ENCODE measurements at places on chromosomes 3 and 15. TPM values are rescaled to one million over a fixed set of nuclear protein-coding genes. Genes with fewer than 3 reads are reported as not detected.

DNA sequence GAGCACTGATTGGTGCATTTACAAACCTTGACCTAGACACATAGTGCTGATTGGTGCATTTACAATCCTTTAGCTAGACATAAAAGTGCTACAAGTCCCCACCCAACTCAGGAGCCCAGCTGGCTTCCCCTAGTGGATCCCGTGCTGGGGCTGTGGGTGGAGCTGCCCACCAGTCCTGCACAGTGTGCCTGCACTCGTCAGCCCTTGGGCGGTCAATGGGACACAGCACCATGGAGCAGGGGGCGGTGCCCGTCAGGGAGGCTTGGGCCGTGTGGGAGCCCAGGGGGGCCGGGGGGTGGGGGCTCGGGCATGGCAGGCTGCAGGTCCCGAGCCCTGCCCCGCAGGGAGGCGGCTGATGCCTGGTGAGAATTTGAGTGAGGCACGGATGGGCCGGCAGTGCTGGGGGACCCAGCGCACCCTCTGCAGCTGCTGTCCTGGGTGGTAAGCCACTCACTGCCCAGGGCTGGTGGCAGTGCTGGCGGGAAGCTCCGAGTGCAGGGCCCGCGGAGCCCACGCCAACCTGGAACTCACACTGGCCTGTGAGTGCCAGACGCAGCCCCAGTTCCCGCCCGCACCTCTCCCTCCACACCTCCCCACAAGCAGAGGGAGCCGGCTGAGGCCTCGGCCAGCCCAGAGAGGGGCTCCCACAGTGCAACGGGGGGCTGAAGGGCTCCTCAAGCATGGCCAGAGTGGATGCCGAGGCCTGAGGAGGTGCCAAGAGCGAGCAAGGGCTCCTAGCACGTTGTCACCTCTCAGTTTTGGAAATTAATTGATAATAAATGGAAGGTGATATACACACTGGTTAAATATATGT, 207.7 kb downstream of the RAP2B start:
- no peak for DNase-seq
- H3K4me1 ChIP-seq: peaks cover 8% of the 10 kb centered on the region
- no peaks in the 10 kb centered on the region for H3K36me3 ChIP-seq
- no peak overlapping the region for H3K4me3 ChIP-seq
- no peaks in the 10 kb centered on the region for H3K27me3 ChIP-seq
- H3K27ac ChIP-seq: no peak overlapping the region

DNA sequence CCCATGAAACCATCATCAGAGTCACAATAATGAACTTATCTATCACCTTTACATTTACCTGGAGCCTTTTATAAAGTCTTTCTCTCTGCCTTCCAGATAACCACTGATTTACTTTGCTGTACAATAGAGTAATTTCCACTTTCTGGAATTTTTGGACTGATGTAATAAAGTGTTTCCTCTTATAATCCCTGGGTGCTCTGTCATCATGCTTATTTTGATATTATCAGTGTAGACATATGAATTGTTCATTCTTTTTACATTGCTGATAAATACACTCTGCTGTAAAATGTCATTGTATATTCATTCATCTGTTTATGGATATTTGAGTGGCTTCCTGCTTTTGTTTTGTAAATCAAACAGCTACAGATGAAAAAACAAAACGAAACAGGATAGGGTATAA, 27.0 kb upstream of the IREB2 start:
- no peak overlapping the region for H3K4me3 ChIP-seq
- no peak overlapping the region for H3K27ac ChIP-seq
- no peak for DNase-seq
- H3K36me3 ChIP-seq: no peaks in the 10 kb centered on the region

DNA sequence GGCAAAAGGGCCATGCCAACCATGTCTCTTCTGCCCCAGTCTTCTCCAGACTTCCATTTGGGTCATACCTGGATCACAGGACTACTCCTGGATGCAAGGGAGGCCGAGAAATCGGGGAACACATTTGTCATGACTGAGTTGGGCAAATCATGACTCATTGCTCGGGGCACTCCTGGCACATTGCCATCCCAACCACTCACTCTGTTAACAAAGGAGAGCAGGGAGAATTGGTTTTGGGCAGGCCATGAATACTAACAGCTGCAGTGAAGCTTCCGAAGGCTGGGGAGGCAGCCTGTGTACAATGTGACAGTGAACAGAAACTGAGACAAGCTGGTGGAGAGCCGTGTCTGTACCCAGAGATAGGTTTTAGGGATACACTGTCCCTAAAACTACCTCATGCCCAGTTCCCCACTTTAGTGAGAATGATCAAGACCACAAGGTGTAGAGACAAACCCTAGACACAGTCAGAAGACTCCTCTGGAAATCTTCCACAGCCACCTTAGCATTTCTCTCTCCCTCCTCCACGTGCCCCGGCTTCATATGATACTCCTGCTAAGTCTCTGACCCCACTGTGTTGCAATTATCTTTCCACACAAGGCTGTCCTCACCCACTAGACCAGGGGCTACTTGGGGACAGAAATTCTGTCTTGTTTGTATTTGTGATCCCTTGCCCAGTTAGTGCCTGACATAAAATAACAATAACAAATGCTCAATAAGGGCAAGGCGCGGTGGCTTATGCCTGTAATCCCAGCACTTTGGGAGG, 10.5 kb upstream of the BUB1B start:
- H3K4me1 ChIP-seq: no peaks in the 10 kb centered on the region
- H3K36me3 ChIP-seq: no peaks in the 10 kb centered on the region
- H3K27me3 ChIP-seq: no peaks in the 10 kb centered on the region
- H3K4me3 ChIP-seq: no peak overlapping the region

GRCh38 chr3:148737104-148737530, 39.4 kb downstream of the AGTR1 start:
- H3K4me3 ChIP-seq: no peak overlapping the region
- no peak overlapping the region for H3K27ac ChIP-seq
- DNase-seq: no peak
- no peaks in the 10 kb centered on the region for H3K27me3 ChIP-seq

DNA sequence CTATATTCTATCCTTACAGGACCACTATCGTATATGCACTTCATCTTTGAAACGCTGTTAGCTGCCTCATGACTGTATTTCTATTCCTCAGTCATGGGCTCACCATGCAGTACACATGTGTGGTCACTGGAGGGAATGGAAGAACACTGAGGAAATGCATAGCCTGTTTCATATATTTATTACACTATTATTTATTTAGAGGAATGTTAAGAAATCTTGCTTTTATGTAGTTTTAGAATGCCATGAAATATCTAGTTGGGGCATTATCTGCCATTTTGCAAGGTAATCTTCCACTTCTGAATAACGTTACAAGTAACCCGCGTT, 155.7 kb downstream of the IGF1R start:
- H3K4me3 ChIP-seq: no peak overlapping the region
- H3K27ac ChIP-seq: no peak overlapping the region
- no peaks in the 10 kb centered on the region for H3K27me3 ChIP-seq
- peaks cover 42% of the 10 kb centered on the region for H3K4me1 ChIP-seq
- no peaks in the 10 kb centered on the region for H3K36me3 ChIP-seq
- no peak for DNase-seq

GRCh38 chr3:51681453-51681852, 10.4 kb downstream of the TEX264 start:
- peaks cover 37% of the 10 kb centered on the region for H3K36me3 ChIP-seq
- H3K4me1 ChIP-seq: peaks cover 51% of the 10 kb centered on the region
- H3K4me3 ChIP-seq: no peak overlapping the region
- H3K27me3 ChIP-seq: no peaks in the 10 kb centered on the region

- no peaks in the 10 kb centered on the region for H3K4me1 ChIP-seq
- no peaks in the 10 kb centered on the region for H3K36me3 ChIP-seq
- no peak overlapping the region for H3K4me3 ChIP-seq
Observed at GRCh38 chr15:73015493-73015892, 36.8 kb upstream of the NEO1 start.

GRCh38 chr3:171892457-171892856, 49.3 kb downstream of the TMEM212 start:
- no peaks in the 10 kb centered on the region for H3K36me3 ChIP-seq
- no peak overlapping the region for H3K27ac ChIP-seq
- H3K4me3 ChIP-seq: no peak overlapping the region
- no peak for DNase-seq
- no peaks in the 10 kb centered on the region for H3K4me1 ChIP-seq

Gene SH3GL3
- 2.6 TPM for total RNA-seq

Gene CLEC3B
- 217 TPM for total RNA-seq
